ENCODE measurements at places on chromosomes 11 and 22.
A peak's percentile ranks its signal among the peaks of the same experiment; 100 is the strongest.

- DNase-seq: no peak
Measured at GRCh38 chr11:114192841-114193389, 103.3 kb upstream of the NNMT start.

DNA sequence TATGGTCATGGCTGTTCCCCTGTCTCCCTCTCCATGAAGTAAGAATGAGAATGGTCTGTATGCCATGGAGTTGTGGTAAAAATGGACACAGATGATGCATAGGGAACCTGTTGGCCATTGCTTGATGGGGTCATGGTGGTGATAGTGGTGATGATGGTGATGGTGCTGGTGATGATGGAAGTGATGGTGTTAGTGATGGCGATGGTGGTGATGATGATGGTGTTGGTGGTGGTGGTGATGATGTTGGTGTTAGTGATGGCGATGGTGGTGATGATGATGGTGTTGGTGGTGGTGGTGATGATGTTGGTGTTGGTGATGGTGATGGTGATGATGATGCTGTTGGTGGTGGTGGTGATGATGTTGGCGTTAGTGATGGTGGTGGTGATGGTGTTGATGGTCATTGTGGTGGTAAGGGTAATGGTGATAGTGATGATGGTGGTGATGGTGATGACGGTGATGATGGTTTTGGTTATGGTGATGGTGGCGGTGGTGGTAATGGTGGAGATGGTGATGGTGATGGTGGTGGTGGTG is 5.1 kb upstream of the CACNA1I start:
- no peak for DNase-seq

- DNase-seq: no peak
Measured at GRCh38 chr11:74090701-74091100, 80.1 kb downstream of the C2CD3 start.

- no peak for DNase-seq
Measured at GRCh38 chr22:24954114-24954463, 1.6 kb downstream of the KIAA1671 start.

DNA sequence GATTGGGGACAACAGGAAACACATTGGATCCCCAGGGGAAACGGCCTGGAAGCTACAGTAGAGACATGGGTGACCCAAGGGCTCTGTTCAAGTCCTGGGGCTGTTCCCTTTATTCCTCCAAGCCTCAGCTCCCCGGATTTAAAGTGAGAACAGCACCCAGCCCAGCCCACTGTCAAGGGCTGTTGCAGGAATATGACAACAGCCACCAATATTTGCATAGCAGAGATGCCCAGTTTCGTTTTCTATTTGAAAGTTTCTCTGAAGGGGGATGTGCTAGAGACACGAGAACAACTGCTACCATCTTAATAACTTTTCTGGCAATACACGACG is 81.1 kb upstream of the WNT7B start:
- DNase-seq: no peak

GRCh38 chr22:25331050-25331449 is 111.6 kb downstream of the CRYBB2 start:
- DNase-seq: no peak

DNA sequence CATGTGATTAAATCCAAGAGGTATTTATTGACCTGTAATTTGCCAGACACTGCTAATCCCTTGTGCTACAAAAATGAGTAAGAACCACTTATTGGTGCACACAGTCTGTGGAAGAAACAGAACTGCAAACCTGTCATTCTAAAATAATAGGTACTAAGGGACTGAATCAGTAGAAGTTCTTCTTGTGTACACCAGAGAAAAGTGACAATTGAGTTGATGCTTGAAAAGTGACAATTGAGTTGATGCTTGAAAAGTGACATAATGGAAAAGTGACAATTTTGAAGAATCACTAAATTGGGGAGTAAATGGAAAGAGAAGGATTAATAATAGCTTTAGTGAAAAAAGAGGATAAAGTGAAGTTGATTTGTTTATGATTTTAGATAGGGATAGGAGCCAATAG is 56.4 kb downstream of the DKK3 start:
- DNase-seq: no peak

DNA sequence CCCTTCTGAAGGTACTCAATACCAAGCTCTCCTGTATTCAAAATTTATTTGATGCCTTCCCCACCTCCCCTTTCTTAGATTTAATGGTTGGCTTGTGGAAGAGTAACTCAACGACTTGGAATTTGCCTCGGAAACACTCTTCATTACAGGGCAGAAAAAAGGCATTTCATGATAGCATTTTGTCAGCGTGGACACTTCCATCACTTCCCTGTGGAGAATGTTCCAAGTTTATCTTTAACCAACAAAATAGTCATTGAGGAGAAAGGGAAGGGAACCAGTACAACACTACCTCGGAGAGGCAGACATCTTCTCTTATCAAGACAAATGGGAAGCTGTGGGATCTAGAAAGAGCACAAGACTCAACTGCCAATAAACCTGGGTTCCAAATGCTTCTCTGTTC is 177.2 kb upstream of the MTMR2 start:
- no peak for DNase-seq

- peak; percentile 37 for DNase-seq
Measured at GRCh38 chr11:34234086-34234740, 123.6 kb downstream of the ABTB2 start.

DNA sequence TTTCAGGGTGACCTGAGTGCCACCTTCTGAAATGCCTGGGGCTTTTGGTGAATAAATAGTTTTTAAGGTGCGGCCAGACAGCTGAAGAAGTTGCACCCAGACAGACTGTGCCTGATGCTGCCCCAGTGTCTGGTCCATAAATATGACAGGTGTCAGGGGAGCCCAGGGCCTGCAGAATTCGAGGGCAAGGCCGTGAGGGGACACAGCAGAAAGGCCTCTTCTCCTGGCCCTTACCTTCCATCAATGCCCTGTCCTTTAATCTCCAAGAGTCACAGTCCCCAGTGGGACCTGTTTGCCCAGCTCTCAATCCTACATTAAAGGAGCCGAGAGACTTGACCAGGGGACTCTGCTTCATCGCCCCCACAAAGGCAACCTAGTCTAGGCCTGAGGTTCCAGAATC is 45.7 kb downstream of the NAT10 start:
- no peak for DNase-seq

DNA sequence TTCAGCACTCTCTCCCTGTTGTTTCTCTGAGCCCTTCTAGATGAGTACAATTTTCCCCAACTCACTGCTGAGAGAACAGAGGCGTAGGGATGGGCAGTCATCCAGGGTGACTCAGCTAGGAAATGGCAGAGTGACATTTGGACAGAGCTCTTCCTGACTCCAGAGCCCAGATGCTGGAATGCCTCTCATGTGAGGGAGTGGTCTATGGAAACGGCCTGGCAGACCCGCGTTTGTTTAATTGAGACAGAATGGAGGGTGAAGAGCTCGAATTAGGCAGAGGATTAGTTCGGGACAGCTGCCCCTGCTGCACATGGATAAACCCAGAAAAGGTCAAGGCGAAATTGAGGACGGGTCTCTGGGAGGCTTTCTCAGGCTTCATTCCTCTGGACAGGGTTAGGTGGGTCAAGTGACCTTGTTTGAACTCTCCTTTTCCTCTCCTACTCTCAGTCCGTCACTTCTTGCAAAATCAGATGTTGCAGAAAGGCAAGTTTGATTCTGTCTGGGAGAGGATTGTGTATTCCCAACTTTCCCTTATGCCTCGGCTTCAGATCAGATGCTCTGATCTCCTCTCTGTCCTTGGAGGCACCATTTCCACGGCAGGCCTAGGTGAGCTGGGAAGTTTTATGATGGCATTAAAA is 7.6 kb upstream of the LMO2 start:
- DNase-seq: no peak

GRCh38 chr11:110432713-110433392 is 3.1 kb downstream of the FDX1 start:
- no peak for DNase-seq

- DNase-seq: no peak
Measured at GRCh38 chr11:45262900-45263299, 23.2 kb downstream of the SYT13 start.

DNA sequence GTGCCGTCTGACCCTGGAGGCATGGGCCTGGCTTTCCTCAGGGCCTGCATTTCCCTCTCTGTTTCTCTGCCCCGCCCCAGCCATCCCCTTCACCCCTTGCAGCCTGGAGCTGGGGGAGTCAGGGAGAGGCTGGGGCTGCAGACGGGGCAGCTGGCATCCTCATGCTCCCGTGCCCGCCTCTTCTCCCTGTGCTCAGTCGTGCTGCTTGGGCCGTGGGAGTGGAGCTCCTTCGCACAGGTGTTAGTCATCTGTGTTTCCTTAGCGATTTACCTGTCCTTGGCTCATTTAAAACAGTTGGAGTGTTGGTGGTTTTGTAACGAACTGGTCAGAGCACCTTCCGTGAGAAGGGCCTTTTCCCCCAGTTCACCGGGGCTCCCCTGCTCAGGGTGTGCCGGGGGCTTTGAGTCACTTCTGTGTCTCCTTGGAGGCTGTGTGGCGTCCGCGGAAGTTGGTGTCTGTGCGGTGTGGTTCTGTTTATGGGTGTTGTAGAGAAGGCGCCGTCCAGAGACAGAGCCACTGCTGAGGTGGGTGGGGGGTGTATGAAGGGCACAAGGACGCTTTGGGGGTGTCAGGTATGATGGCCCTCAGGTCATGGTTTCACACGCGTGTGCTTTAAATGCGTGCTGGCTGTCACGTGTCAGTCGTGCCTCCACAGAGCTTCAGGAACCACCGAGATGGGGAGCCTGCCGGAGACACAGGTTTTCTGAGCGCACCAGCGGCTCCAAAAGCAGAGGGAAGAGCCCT is 19.5 kb downstream of the BRSK2 start:
- DNase-seq: no peak

GRCh38 chr11:13376402-13376801 is 86.6 kb downstream of the BTBD10 start:
- DNase-seq: no peak

- DNase-seq: no peak
Measured at GRCh38 chr22:50470491-50470890, 4.3 kb downstream of the SBF1 start.

DNA sequence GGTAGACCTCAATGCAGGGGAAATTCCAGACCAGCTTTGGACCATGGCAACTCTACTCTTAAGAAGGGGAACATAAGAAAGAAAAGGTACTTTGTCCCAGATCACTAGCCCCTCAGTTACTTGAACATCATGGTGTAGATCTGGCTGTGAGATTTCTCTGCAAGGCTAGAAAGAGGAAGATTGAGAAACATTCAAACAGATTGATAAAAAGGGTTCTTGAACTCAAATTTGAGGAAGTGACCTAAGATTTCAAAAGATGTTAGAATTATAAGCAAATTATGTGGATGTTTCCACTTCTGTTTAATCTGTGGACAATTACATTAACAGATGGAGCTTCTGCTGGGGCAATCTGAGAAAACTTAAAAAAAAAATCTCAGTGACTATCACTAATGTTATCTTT is 21.8 kb upstream of the UPB1 start:
- no peak for DNase-seq

GRCh38 chr11:113977071-113977490 is 2.2 kb downstream of the HTR3A start:
- DNase-seq: no peak

DNA sequence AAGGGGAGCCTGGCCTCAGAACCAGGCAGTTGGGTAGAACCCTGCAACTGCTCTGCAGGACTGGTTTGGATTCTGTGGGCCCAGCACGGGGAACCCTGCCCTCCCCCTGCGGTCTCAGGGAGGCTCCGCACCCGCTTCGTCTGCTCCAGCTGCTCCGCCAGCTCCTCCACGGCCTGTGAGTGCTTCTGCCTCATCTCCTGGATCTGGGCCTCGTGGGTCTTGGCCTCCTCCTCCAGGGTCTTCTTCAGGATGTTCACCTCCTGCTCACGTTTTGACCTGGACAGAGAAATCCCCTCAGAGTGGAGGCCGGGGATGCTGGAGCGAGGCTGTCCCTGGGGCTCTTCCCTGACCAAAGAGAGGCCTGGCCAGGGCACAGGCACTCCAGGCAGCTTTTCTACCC is 41.9 kb downstream of the APOL1 start:
- DNase-seq: no peak

DNA sequence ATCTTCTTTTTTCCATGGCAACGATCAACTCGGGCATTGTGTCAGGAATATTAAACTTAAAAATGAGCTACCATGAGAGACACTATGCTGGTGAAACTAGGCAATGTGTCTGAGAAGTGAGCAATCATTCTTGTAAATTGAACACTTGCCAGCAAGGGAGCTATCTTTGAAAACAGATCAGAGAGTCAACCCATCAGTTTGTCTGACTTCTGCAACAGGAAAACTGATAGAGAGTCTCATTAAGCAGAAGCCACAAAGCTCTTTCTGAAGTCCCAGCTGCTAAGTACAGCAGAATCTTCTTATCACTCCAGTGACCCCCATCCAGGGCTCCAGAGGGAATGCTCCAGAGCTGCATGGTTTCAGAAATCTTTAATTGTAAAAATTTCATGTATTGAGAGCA is 114.7 kb downstream of the MSANTD4 start:
- no peak for DNase-seq

DNA sequence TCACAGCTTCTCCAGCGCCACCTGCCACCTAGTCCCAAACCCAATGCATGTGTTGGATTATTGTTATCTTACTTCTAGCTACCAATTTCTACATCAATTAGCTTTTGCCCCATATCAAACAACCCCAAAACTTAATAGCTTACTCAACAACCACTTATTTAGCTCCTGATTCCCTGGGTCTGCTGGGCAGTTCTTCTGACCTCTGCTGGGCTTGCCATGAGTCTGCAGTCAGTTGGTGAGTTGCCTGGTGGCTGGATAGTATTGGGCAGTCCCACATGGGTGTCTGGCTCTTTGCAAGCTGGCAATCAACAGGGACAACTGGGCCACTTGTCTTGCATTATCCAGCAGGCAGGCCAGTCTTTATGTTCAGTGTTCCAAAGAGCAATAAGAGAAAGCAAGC is 13.6 kb upstream of the MS4A15 start:
- no peak for DNase-seq

GRCh38 chr11:10323793-10324170 is 18.9 kb downstream of the ADM start:
- no peak for DNase-seq

- no peak for DNase-seq
Measured at GRCh38 chr11:118662401-118663271, 16.8 kb downstream of the TREH start.

DNA sequence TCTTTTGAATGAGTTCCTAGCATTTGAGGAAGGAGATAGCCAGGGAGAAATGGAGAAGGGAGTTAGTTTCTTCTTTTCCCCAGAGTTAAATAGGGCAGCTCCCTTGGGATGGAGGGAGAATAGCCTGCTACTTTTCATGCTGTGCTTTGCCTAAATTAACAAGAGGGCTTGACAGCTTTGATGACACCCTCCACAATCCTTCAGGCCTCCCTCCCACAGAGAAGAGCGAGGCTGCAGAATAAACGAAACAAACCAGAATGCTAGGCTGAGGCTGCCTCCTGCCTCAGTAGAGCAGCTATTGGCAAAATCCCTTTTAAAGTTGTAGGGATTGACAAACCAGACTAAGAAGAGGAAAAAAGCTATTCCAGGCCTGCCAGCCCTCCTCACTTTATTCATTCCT is 94.6 kb downstream of the C11orf58 start:
- no peak for DNase-seq

- DNase-seq: no peak
Measured at GRCh38 chr22:38832005-38832978, 11.5 kb downstream of the NPTXR start.

DNA sequence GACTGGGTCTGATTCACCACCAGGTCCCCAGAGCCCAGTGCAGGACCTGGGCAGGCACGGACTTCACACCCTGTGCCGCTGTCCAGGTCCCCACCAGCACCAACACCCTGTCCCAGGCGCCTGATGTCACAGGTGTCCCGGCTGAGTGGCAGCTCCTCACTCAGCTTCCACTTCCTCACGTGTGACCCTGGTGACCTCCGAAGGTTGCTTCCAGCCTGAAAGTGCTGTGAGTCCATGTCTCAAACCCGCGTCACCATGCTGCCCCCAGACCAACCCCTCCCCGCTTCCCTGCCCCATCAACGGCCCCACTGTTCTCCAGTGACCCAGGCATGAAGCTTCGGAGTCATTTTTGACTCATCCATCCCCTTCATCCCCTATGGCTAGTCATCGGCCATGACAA is 25.7 kb upstream of the PICK1 start:
- no peak for DNase-seq
